Omental fat pad (tissue), 4 donors: ENCODE measurements at places on chromosomes 3 and 15.

DNA sequence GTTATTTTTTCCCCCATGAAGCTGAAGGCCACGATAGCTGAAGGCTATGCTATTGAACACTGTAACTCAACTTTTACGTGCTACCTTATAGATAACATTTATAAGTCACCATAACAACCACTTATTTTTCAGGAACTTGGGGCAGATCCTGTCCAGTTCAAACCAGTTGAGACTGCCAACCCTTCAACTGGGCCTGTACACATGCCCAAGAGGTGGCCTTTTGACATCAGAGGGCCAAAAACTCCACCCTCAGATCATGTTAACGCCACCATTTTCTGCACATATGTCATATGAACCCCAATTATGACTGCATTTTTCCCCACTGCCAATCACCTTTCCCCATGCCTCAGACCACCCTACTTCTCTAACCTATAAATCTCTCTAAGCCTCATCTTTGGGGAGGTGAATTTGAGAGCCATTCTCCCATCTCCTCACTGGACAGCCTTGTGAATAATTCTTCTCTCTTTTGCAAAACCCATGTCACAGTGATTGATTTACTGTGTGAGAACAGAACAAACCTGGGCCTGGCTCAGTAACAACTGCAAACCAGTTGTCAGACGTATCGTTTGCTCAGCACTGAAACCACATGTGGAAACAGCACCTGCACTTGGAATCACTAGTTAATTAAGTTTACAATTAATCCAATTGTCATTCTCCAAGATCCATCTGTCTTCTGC is 42.5 kb downstream of the ZNF445 start:
- no peak for DNase-seq

- DNase-seq: no peak
Measured at GRCh38 chr3:188067932-188068331, 86.0 kb upstream of the LPP start.

DNA sequence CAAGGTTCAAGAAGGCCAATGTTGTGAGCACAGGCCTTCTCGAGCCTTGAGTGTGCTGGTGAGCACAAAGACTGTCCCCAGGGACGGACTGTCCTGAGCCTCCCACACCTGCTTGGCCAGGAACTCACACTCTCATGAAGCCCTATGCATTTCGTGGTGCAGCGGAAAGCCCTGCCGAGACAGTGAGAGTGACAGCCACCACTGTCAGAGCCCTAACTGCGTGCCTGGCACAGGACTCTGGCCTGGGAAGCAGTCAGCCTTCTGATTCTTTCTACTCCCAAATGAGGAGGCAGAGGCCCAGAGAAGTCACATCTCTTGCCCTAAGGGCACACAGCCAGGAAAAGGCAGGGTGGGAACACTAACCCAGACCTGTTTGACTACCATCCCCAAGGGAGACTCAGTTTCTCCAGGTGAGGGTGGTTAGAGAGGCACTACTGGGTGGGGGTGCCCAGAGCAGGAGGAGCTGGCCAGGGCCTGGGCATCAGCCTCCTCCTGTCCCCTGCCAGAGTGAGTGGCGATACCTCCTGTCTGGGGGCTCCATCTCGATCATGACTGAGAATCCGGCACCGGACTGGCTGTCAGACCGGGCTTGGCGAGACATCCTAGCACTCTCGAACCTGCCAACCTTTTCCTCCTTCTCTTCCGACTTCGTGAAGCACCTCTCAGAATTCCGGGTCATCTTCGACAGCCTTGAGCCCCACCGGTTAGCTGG is 50.8 kb downstream of the SEMA3G start:
- no peak for DNase-seq

GRCh38 chr3:13124631-13125030 is 51.4 kb upstream of the IQSEC1 start:
- no peak for DNase-seq

DNA sequence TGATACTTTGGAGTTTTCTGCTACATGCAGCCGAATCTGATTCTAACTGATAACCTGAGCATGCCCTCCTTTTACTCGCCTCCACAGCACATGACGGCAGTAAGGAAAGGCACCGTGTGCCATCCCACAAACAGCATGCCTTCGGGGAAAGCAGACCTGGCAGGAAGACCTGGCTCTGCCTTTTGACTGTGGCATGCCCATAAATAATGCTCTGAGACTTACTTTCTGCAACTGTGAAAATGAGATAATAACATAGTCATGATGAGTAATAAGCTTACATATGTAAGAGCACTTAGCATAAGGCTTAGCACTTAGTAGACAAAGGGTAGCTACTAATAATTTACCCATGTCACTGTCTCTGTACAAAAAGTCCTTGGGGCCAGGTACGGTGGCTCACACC is 32.9 kb downstream of the MTHFS start:
- no peak for DNase-seq

- DNase-seq: no peak
Measured at GRCh38 chr15:56683908-56684307, 49.4 kb downstream of the ZNF280D start.

DNA sequence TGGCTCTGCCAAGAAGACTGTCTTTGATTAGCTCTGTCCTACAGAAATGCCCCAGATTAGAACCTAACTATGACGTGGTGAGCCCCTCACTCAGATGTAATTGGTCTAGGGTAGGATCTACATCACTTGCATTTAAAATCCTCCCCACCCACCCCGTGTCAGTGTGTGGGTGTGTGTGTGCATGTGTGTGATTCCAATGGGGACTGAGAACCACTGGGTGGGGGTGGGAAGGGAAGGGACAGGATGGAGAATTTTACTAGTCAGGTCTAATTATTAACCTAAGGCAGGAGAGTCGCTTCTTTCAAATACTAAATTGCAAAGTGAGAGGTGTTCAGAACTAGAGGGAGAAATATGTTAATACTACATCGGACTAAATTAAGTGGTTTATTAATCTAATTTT is 91.7 kb downstream of the TBL1XR1 start:
- DNase-seq: no peak

GRCh38 chr3:159008401-159008800 is 206.5 kb downstream of the MFSD1 start:
- DNase-seq: no peak
